ENCODE measurements at places on chromosomes 3 and 15.

DNA sequence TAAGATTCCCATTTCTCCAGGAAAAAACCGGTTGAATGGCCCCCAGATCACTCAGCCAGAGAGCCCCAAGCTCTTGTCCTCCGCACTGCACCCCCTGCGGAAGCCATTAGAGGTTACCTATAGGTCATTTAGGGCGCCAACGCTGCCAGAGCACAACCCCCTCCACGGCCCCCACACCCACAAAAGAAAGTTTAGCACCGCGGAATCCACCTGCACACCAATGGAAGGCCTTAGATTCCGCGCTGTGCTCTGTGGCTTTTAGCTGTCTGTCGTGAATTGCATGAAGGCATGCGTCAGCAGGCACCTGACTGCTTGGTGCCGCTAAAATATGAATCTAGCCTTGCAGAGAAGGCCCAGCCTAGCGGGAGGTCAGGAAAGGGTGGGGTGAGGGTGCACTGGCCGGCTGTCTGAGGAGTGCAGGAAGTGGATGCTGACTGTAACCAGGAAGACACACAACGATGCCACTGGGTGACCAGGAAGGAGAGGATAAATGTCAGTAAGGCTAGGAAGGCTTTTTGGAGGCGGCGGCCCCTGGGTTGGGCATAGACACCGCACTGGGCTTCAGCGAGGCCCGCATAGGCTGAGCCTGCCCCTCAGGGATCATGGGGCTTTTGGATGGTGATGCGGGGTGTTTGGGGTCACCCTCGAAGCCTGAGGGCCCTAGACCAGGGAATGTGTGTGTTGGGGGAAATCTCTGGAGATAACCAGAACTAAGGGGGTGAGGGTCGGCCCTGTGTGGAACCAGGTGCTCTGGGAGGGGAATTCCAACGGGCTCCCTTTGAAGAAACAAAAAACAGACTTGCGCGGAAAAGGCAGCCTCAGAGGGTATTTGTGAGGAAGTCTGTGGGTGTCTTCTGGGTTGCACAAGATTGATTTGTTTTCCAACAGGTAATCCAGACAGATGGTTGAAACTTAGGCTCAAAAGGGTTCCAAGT, 976 bp upstream of the NUP210 start:
- no peak for DNase-seq

DNA sequence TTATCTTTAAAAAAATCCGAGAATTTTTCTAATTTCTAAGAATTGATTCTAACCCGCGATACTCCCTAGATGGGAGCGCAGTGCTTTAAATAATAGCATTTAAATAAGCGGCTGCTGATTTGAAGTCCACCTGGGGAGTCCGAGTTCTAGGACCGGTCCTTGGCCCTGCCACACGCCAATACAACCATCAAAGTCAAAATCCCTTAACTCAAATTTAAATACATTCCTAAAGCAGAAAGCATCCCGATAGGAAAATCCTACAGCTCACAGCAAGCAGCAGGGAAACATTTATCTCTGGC, 508 bp upstream of the ECT2 start:
- no peak for DNase-seq

DNA sequence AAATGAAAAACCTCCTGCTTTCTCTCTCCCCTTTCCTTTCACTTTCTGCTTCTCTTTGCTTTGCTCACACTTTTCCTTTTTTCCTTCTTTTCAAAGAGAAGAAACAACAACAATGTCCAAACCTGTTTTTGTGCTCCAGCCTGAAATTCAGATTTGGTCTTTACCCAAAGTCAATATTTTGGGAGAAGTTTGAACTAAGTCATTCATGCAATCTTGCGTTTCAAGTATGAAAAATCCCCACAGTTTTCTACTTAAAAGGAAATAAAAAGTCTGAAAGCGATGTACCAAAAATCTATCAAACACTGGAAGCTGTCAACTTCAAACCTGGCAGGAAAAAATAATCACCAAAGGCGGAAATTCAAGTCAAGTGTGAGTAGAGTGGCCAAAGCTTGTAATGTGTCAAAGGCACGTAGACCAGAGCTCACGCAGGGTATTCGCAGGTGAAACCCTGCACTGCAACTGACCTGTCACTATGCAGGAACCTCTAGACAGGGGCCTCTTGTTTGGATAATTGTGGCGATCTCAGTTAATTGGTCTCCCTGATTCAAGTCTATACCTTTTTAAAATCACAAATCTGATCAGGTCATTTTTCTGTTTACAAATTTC, 118.8 kb upstream of the GALNT15 start:
- peak; percentile 20 for DNase-seq

GRCh38 chr3:30893678-30894325, 659 bp downstream of the GADL1 start:
- DNase-seq, result no peak

GRCh38 chr3:149657321-149657925, 402 bp downstream of the WWTR1 start:
- peak; percentile 74 for DNase-seq

All from right lung (tissue), 10 donors.